ENCODE measurements at places on chromosomes 13 and 19.
A peak's percentile ranks its signal among the peaks of the same experiment; 100 is the strongest.

- H3K4me1 ChIP-seq, result no peaks in the 10 kb centered on the region
- DNase-seq, result no peak
- no peaks in the 10 kb centered on the region for H3K27me3 ChIP-seq
- no peak overlapping the region for H3K27ac ChIP-seq
- H3K4me3 ChIP-seq, result no peak overlapping the region
- no peaks in the 10 kb centered on the region for H3K36me3 ChIP-seq
Measured at GRCh38 chr19:45009625-45010255, 8.5 kb downstream of the RELB start.

- no peak for DNase-seq
- H3K4me1 ChIP-seq, result no peaks in the 10 kb centered on the region
- H3K27ac ChIP-seq, result no peak overlapping the region
- no peaks in the 10 kb centered on the region for H3K27me3 ChIP-seq
- H3K4me3 ChIP-seq, result no peak overlapping the region
Measured at GRCh38 chr13:80074811-80075210, 266.1 kb downstream of the SPRY2 start.

GRCh38 chr13:26025771-26026170, 26.0 kb downstream of the SHISA2 start:
- no peaks in the 10 kb centered on the region for H3K27me3 ChIP-seq
- no peak overlapping the region for H3K27ac ChIP-seq
- no peaks in the 10 kb centered on the region for H3K4me1 ChIP-seq
- H3K36me3 ChIP-seq, result no peaks in the 10 kb centered on the region
- no peak overlapping the region for H3K4me3 ChIP-seq
- no peak for DNase-seq

DNA sequence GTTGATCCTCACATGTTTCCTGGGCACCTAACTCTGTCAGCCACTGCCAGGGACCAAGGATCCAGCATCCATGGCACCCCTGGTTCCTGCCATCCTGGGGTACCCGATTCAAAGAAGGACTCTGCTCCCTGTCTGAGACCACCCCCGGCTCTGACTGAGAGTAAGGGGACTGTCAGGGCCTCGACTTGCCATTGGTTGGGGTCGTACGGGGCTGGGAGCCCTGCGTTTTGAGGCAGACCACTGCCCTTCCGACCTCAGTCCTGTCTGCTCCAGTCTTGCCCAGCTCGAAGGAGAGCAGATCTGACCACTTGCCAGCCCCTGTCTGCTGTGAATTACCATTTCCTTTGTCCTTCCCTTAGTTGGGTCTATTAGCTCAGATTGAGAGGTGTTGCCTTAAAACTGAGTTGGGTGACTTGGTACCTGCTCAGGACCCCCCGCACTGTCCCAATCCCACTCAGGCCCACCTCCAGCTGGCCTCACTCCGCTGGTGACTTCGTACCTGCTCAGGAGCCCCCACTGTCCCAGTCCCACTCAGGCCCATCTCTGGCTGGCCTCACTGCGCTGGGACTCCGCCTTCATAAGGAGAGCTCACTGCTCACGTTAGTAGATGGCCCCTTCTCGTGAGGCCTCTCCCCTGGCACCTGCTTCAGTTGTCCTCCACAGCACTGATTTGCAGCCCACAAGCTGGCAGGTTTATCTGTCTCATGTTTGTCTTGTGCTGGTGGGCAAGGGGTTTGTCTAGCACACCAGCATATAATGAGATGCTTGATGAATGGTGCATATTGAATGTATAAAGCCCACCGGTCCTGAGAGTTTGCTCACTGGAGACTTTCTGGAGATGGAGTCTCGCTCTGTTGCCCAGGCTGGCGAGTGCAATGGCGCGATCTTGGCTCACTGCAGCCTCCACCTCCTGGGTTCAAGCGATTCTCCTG, 3.9 kb downstream of the RPL28 start:
- peaks cover 12% of the 10 kb centered on the region for H3K4me1 ChIP-seq
- peaks cover 19% of the 10 kb centered on the region for H3K36me3 ChIP-seq
- H3K27me3 ChIP-seq, result no peaks in the 10 kb centered on the region
- DNase-seq, result no peak

GRCh38 chr13:39787086-39787487, 131.6 kb downstream of the COG6 start:
- DNase-seq, result no peak
- no peaks in the 10 kb centered on the region for H3K36me3 ChIP-seq
- H3K27ac ChIP-seq, result no peak overlapping the region
- no peak overlapping the region for H3K4me3 ChIP-seq
- no peaks in the 10 kb centered on the region for H3K4me1 ChIP-seq
- H3K27me3 ChIP-seq, result no peaks in the 10 kb centered on the region

DNA sequence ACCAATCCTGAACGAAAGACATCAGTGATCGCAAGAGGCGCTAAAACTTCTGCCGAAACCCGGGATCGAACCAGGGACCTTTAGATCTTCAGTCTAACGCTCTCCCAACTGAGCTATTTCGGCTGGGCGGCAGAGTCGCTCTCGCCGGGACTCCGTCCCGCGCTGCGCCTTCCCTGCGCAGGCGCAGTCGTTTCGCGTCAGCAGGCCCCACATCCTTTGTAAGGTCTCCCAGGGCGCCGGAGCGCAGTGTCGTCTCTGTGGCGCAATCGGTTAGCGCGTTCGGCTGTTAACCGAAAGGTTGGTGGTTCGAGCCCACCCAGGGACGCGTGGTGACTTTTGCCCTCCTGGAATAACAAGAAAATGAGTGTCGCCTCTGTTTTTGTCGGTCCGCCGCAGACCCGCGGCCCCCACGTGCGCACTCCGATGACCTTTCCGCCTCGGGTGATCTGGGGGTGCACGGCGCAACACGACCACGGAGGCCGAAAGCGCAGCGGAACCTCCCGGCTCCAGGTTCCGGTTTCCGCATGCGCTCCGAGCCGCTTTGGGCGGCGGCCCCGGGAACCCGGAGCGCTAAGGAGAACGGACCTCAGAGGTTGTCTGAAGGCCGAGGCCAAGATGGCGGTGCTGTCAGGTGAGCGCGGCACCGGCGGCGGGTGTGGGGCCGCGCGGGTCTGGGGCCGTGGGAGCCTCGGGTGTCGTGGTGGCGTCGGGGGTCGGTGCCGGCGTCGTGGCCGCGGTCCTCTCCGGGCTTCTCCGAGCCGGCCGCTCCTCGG, at the start of gene NDUFS7:
NDUFS7 (plus strand) TSS at position 596 of the 773 bp plus-strand sequence; CDS start at position 616, 20 bp downstream.
- H3K36me3 ChIP-seq, result no peaks in the 10 kb centered on the region
- peak within 1 kb of the TSS; percentile 96 for H3K4me3 ChIP-seq
- DNase-seq, result peak; percentile 94
- H3K27me3 ChIP-seq, result no peaks in the 10 kb centered on the region

DNA sequence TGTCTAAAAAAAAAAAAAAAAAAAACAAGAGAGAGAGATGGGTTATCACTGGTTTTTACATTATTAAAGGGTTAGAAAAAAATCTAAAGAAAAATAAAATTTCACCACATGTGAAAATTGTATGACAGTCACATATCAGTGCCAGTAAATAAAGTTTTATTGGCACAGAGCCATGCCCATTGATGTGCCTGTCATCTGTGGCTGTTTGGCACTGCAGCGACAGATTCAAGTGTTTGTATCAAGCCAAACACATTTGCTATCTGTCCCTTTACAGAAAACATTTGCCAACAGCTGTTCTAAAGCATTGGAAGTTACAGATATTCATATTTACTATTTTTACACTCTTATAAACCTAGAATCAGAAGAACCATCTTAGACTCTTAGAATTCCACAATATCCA, 16.3 kb downstream of the FCHO1 start:
- no peaks in the 10 kb centered on the region for H3K36me3 ChIP-seq
- H3K4me1 ChIP-seq, result no peaks in the 10 kb centered on the region
- no peaks in the 10 kb centered on the region for H3K27me3 ChIP-seq

DNA sequence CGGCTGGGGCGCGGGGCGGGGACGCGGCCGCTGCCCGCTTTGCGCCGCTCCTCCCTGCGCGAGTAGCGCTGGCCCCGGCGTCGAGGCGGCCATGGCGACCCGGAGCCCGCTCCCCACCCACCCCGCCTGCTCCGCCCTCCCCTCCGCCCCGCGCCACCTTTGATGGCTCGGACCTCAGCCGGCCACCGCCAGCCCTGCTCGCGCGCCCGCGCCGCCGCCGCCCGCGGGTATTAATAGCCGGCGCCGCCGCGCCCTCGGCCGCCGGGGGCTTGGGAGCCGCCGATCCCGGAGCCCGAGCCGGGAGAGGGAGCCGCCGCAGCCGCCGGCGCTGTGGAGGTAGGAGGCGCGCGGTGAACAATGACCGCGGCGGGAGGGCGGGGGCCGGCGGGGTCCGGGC, 261 bp downstream of the FARP1 start:
- H3K36me3 ChIP-seq, result no peaks in the 10 kb centered on the region
- DNase-seq, result no peak
- H3K4me3 ChIP-seq, result no peak overlapping the region
- 0 out of 2 replicates have a peak, but pooled peaks cover 4% of the 10 kb centered on the region for H3K27me3 ChIP-seq

DNA sequence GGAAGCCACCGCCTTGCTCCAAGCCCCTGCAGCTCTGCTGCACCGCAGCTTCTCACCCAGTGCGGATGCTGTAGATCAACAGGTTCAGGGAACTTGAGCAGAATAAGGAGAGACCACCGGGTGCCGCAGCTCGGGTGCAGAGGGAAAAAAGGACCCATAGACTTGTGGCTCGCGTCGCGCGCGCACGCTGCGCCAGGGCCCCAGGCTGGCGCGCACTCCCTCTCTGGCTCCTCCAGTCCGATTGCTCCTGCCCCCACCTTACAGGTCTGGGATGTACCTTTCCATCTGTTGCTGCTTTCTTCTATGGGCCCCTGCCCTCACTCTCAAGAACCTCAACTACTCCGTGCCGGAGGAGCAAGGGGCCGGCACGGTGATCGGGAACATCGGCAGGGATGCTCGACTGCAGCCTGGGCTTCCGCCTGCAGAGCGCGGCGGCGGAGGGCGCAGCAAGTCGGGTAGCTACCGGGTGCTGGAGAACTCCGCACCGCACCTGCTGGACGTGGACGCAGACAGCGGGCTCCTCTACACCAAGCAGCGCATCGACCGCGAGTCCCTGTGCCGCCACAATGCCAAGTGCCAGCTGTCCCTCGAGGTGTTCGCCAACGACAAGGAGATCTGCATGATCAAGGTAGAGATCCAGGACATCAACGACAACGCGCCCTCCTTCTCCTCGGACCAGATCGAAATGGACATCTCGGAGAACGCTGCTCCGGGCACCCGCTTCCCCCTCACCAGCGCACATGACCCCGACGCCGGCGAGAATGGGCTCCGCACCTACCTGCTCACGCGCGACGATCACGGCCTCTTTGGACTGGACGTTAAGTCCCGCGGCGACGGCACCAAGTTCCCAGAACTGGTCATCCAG, 964 bp downstream of the PCDH17 start:
- no peaks in the 10 kb centered on the region for H3K27me3 ChIP-seq
- H3K27ac ChIP-seq, result no peak overlapping the region
- no peaks in the 10 kb centered on the region for H3K36me3 ChIP-seq
- H3K4me3 ChIP-seq, result peak overlapping the region; percentile 58

DNA sequence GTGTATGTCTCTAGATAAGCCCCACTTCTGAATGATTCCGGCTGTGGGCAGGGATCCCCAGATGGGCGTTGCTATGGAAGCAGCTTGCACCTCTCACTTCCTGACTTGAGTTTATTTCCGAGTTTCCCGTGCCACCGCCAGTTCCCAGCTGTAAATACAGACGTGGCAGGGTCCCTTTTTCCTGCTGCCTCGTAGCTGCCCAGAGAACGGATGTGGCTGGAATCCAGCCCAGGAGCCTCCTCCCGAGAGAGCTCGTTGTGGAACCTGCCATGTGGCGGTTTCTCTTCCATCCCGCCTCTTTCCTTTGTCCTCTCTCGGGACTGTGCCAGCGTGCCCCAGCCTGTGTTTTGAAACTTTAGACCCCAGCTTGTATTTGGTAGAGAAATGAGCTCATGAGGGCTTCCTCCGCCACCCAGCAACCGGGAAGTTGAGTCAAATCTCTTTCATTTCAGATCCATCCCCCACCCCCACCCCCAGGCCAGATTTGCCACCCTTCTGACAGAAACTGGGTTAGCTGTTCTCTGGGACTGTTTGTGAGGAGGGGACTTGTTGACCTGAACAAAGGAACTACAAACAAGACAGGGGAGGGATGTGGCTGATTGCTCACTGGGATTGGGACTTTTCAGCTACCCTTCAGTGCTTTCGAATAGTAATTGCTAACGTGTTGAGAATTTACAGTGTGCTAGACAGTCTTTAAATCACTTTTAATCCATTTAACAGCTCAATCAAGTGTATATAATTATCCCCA, 96.6 kb downstream of the SIPA1L3 start:
- peak overlapping the region; percentile 32 for H3K27ac ChIP-seq
- DNase-seq, result peak; percentile 9
- no peaks in the 10 kb centered on the region for H3K27me3 ChIP-seq
- peak overlapping the region; percentile 58 for H3K4me3 ChIP-seq

GRCh38 chr13:113845055-113845454, 18.8 kb downstream of the GAS6 start:
- no peak for DNase-seq
- H3K4me3 ChIP-seq, result no peak overlapping the region
- no peaks in the 10 kb centered on the region for H3K27me3 ChIP-seq

DNA sequence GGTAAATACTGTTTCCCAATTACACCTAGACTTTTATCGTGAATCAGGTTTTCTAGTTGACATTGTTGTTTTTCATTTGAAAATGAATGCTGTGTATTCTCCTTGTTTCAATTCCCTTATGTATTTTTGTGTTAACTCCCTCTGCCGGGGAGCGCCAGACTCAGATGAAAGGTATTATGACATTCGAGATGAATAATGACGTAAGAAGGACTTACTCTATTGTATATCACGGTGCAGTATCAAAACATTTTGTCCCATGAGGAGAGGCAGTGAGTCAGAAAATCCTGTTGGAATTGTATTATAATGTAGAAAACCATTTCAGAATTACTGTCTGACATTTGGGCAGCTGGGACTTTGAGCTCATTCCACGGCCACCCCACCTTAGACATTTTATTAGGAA, 61.6 kb downstream of the LRCH1 start:
- H3K4me1 ChIP-seq, result no peaks in the 10 kb centered on the region
- no peak for DNase-seq
- no peak overlapping the region for H3K4me3 ChIP-seq
- no peaks in the 10 kb centered on the region for H3K27me3 ChIP-seq
- no peak overlapping the region for H3K27ac ChIP-seq

- DNase-seq, result no peak
- no peak overlapping the region for H3K4me3 ChIP-seq
- no peaks in the 10 kb centered on the region for H3K36me3 ChIP-seq
- H3K27me3 ChIP-seq, result peaks cover 10% of the 10 kb centered on the region
Measured at GRCh38 chr13:99265162-99265800, 7.1 kb upstream of the GPR18 start.

- no peaks in the 10 kb centered on the region for H3K27me3 ChIP-seq
- no peak overlapping the region for H3K4me3 ChIP-seq
- H3K36me3 ChIP-seq, result no peaks in the 10 kb centered on the region
Measured at GRCh38 chr13:80508031-80508430, 167.1 kb upstream of the SPRY2 start.

Measured in MM.1S (cell line).